ENCODE measurements at places on chromosomes 1 and 21.
A peak's percentile ranks its signal among the peaks of the same experiment; 100 is the strongest.

- DNase-seq = no peak
These were observed 3.3 kb upstream of the PIGK start for GRCh38 chr1:77222496-77222895.

- no peak for DNase-seq
These were observed 451.1 kb downstream of the RWDD3 start for GRCh38 chr1:95685081-95685480.

DNA sequence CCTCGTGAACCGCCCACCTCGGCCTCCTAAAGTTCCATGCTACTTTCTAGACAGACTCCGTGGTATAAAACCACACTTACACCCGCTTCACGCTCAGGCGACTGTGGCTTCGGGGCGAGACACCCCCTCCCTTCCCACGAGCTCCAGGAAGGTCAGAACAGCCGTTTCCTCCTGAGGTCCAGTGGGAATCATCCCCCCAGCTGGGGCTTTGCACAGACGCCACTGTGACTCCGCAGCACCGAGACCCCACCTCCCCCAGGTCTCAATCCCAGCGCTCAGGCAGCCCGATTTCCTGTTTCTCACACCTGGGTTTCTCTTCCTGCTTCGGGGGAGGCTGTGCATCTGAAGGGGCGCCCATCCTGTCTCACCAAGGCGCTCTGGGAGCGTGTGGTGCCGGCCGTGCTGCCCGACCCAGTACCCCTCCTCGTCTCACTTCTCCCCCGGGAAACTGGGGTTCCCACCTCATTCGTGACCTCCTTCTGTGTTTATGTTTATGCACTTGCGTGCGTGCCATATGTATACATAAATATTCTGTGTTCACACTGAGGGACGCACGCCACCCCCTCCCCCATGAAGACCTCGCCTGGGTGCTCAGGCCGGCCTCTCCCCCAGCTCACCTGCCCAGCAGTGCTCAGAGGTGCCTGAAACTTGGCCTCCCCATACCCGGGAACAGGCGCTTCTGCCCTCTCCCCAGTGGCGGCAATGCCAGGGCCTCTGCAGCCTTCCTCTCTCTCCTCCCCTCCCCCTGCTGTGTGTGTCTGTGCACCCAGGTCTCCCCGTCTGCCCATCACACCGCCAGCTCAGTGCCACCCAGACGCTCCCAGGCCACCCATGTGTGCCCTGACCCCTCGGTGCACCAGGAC, 14.6 kb downstream of the SLC35E2B start:
- DNase-seq = peak; percentile 22

DNA sequence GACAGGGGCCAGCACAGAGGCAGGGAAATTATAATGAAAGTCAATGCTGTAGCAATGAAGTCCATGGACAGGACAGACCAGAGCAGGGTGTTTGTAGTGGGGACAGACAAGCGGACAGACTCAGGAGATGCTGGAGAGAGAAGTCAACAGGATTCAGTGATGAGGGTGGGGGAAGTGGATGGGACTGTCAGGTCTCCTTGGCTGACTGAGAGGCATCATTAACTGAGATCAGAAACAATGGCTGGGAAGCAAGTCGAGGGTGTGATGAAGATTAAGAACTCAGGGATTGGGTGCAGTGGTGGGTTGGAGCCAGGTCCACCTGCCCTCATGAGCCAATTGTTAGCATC, 25.5 kb downstream of the CD58 start:
- DNase-seq = no peak

DNA sequence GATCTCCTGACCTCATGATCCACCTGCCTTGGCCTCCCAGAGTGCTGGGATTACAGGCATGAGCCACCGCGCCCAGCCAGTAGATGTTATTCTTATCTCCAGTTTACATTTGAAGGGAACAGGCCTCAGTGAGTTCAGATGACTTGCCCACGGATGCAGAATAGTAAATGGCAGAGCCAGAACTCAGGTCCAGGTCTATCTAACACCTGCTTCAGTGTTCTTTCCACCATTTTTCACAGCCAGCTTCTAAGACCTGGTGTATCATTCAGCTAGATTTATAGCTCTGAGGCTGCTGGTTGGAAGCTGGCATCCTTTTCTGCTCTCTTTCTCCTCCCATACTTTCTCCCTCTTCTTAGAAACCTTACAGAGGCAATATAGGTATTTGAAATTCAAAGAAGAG, 10.8 kb downstream of the FABP3 start:
- no peak for DNase-seq

- no peak for DNase-seq
These were observed 7.4 kb upstream of the IRF2BP2 start for GRCh38 chr1:234617131-234617985.

DNA sequence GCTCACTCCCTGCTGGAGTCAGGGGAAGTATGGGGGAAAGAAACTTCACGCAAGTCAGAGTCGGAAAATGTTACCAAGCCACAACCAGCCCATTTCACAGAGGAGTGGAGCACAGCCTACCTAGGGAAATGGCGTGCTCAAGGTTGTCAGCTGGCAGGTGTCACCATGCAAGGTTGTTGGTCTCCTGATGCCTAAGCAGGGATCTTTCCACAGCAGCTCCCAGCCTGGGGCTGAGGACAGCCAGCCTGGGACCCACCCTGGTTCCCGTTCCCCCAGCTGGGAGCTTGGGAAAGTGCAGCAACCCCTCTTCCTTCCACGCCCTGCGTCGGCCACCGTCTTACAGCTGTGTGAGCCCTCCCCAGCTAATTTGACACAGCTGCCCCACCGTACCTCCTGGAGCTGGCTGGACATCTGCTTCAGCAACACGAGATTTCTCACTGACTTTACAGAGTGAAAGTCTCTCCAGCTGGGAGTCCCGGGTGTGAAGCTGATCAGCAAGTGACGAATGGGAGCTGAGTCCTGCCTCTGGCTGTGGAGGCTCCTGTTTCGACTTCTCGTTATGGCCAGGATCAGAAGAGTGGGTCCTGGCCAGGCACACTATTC, 224.6 kb upstream of the RAB4A start:
- no peak for DNase-seq

DNA sequence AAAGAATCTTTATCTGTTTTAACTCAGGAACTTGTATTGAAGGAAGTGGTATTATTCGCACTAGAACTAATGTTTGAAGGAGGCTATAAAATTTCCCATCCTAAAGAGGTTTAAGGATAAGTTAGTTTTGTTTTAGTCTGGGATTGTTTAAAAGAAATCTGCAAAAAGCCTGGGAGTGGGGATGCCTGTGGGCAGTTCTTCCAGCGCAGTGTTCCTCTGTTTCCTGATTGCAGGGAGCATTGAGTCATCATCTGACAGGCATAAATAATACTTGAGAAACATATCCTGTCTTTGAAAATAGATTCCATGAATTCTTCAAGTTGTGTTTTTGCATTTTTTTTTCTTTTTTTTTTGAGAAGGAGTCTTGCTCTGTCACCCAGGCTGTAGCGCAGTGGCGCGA, 350.8 kb upstream of the PTBP2 start:
- no peak for DNase-seq

DNA sequence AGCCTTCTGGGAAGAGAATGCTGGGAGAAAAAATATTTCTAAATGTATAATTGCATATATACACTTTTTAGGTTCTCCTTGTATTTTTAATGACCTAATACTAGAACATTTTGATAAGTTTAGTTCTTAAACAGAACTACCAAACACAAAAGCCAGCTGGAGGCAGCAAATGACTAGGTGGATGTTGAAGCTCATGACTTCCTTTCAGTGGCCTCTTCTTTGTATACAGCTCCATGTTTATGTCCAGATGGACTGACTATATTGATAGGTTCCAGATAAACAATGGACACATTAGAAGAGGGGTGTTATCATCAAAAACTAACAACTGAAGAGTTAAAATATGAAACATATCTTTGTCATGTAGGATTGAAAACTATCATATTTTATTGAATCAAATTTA, 52.5 kb downstream of the LRRC8D start:
- no peak for DNase-seq

GRCh38 chr1:182173808-182174512, 112.4 kb upstream of the ZNF648 start:
- DNase-seq = no peak

DNA sequence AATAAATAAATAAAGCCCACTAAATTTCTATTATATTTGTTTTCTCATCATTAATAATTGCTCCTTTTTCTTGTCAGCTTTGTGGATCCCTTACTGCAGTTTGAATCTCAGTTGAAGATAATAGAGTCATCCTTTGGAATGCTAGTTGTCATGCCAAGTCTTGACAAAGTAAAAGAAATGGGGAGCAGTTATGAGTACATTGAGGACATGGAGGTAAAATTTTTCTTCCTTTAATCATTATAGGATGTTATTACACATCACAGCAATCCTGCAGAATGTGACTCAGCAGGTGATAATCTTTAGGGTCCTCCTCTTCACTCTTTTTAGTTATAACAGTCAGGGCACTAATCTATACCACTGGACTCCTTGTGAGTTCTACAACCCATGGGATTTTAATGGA, 24.1 kb downstream of the MROH9 start:
- DNase-seq = no peak

DNA sequence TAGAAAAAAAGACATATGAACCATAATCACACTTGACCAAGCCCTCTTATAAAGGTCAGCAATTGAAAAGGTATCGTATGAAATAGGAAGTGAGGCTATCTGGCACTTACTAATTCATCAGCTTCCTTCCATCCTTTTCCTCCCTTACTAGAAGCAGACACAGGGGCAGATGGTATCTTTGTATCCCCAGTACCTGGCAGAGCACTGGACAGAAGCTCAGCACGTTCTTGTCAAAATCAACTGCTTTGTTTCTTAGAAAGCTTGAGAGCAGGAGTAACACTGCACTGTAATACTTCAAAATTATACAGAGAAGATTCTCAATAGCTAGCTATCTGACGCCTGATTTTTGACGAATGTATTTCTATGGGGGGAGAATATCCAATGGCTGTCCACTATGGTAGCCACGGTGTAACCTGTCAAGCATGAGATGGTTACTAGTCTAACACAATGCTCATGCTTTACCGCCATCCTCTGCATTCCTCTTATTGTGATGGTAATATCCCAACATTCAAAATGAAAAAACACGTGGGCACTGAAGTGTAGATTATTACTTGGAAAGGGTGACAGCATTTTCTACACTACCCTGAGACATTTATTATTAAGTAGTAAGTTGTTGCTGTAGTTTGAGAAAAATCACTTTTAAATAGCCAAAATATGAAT, 175.6 kb downstream of the SIPA1L2 start:
- DNase-seq = no peak

GRCh38 chr1:177209357-177209756, 38.6 kb downstream of the BRINP2 start:
- DNase-seq = no peak

- no peak for DNase-seq
These were observed 48.5 kb upstream of the LIN9 start for GRCh38 chr1:226357416-226357815.

GRCh38 chr1:8879922-8880676, 1.6 kb upstream of the ENO1 start:
- no peak for DNase-seq

DNA sequence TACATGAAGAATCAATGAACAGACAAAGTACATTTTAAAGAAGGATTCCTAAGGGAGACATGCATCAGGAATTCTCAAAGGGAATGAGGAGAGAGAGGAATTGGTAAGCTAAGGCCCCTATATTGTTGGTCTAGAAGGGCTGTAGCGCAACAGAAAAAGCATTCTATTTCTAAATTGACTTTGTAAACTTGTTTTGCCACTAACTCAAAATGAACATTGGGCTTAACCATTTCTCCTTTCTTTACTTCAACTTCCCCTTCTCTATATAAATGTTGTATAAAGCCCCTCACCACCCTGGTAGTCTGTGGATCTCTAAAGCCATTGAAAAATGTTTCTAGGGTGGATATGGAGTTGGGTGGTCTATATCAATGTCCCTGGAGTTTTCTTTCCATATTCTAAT, 20.4 kb upstream of the OR6N2 start:
- DNase-seq = no peak

DNA sequence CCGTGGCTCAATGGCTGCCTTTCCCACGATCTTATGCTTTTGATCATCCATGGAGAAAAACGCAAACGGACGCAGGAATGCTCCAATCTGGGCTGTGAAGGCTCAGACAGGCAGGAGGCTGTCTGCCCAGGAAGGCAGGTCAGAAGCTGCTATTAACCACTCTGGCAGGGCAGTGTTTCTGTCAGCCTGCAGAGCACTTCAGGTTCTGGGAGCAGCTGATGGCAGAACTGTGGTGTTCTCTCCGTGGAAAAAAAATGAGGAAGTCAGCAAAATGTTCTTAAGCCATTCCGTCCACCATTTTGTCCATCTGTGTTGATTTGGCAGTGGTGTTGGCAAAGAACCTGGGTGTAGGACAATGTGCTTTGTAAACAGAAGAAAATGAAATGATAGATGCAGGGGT, 91.7 kb downstream of the SIM2 start:
- no peak for DNase-seq

- no peak for DNase-seq
These were observed 91.9 kb downstream of the URB2 start for GRCh38 chr1:229717786-229718576.

- DNase-seq = peak; percentile 27
These were observed 78.2 kb upstream of the CAPZB start for GRCh38 chr1:19563324-19564097.

- peak; percentile 78 for DNase-seq
These were observed 21.5 kb upstream of the RNF187 start for GRCh38 chr1:228465571-228466146.

DNA sequence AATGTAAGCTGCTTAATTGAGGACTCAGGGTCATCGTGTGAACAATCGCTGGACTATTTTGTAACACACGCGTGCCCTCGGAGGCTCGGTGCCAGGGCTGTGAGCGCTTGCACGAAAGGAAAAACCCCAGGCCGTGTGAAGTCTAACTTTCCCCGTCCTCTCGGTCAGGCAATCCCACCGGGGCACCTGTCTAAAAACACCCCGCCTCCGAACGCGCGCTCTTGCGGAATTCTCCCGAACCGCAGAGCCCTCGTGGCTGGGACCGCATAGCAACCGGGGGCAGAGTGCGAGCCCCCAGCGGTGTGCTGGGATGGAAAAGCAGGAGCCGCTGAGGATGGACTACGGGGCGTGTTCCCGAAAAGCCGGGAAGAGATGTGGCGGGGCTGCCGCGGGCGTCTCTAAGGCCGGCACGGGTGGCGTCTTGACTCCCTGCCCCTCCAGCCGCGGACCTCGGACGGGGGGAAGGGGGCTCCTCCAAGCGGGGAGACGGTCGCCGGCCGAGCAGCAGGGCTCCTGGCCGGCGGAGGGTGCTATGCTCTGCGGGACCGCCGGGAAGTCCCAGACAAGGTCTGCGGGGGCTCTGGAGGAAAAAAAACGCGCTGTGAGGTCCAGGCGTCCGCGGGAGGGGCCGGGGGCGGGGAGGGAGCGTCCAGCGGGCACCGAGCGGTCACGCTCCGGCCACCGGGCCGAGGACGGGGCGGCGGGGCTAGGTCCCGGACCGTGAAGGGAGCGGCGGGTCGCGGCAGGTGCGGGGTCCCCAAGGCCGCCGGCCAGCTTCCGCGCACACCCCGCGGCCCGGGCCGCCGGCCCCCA, 936 bp downstream of the ZBTB21 start:
- DNase-seq = peak; percentile 68

All from D341Med (cell line).